ENCODE measurements at places on chromosomes 1 and 21. TPM values are rescaled to one million over a fixed set of nuclear protein-coding genes. Genes with fewer than 3 reads are reported as not detected.

The PTAFR gene
- total RNA-seq, result 0.05 TPM

The MMP23B gene
- 0.49 TPM for total RNA-seq

The BRINP3 gene
- not detected for total RNA-seq

The GBP5 gene
- total RNA-seq, result 0.27 TPM

The NPPA gene
- not detected for total RNA-seq

The RAB25 gene
- total RNA-seq, result not detected

The FNDC5 gene
- 0.07 TPM for total RNA-seq

The NBPF10 gene
- 0.13 TPM for total RNA-seq

The CDCP2 gene
- total RNA-seq, result not detected

The ADORA1 gene
- not detected for total RNA-seq

The C8B gene
- total RNA-seq, result not detected

The SLC2A5 gene
- not detected for total RNA-seq

The KRTAP11-1 gene
- not detected for total RNA-seq

The VAV3 gene
- total RNA-seq, result 4.0 TPM

The PDIK1L gene
- total RNA-seq, result 6.1 TPM

The ST6GALNAC5 gene
- total RNA-seq, result not detected

The RGS18 gene
- not detected for total RNA-seq

The BGLAP gene
- not detected for total RNA-seq

The C8A gene
- not detected for total RNA-seq

The NEK2 gene
- total RNA-seq, result 24.2 TPM

The CYB561D1 gene
- total RNA-seq, result 5.4 TPM

The SLC44A3 gene
- 0.15 TPM for total RNA-seq

The ZBTB8OS gene
- 37.9 TPM for total RNA-seq

The ASCL5 gene
- not detected for total RNA-seq

The KPNA6 gene
- total RNA-seq, result 46.0 TPM

The LIN28A gene
- total RNA-seq, result not detected

The AMY1A gene
- total RNA-seq, result not detected
